T47D (cell line): ENCODE measurements at places on chromosomes 4 and X.

DNA sequence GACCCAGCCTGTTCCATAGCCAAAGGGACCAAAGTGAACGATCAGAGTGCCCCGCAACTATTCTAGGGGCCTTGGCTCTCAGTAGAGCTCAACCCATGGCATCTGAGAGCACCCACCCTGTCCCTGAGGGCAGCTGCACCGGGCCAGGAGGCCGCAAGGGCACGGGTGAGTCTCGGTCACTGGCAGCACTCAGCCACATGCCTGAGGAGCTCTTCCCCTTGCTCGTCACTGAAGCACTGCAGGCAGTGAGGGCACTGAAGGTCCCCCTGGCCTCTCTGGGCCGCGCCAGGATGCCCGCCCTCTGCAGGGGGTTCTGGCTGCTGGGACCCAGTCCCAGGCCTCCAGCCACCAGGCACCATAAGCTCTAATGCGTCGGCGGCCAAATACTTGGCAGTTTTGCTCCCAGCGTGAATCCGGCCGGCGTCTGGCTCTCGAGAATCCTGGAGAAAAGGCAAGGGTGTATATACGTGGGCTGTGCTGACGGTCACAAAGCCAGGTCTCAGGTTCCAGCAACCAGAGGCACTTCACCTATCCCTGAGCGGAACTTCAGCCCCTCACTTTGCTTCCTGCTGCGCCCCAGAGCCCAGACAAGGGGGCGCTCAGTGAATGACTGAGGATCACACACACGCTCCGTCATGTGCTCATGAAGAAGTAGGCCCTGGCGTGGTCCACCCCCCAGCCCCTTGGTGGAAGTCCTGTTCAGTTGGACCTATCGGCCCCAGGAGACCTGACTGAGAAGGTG, 13.9 kb downstream of the TNIP2 start:
- no peak for DNase-seq

DNA sequence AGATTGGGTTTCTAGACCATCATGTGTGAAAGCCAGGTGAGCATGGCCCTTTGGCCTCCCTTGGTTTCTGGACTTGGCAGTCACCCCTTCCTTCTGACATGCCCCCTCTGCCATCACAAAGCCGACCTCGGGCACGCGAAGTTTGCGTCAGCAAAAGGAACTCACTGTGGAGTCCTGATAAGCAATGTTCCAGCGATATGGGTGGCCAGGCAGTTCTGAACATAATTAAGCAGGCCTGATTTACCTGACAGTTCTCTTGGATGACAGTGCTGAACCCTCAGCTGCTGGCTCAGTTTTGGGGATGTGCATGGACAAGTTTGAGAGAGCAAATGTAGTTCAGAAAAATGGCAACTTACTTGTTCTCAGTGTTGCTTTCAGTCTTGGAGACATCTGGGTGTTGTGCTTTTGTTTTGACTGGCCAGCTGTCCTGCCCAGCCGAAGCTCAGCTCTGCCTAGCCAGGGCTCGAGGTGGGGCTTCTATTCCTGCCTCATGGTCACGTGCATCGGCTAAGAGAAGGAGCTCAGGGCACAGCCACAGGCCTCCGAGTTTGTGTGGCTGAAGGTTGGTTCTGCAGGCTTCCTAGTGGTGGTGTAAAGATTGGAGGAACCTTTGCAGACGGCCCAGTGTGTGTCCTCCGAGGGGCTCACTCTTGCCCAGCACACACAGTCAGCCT, 78.3 kb downstream of the CLDN34 start:
- DNase-seq: no peak

DNA sequence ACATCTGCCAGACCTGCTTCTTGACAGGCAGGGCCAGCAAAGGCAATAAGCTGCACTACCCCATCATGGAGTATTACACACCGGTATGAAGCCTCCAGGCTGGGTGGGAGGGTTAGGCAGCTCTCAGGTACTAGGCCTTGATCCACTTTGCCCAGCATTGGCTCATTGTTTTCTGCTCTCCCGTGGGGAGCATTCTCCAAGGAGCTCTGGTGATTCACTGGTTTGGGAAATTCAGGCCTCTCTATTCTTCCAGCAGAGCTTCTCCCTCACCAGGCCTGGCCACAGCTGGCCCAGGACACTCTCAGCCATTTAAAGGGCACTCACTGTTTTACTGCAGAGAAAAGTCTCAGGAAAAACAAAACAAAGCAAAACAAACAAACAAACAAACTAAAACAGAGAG, 33.0 kb downstream of the DRP2 start:
- DNase-seq: no peak

DNA sequence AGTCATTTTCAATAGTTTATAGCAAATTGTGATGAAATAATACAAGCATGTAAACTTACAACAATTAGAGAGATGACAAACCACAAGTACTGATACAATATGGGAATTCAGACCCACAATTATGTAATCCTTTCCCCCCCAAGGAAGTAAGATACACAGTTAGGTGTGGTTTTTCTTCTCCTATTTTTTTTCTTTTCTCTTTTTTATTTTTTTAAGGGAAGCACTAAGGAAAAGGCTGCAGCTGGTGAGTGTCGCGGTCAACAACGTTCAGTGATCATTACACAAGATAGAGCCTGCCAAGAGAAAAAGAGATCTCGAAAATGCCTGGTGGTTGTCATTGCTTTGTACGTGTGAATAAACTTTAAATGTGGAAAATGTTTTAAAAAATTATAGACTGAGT, 9.8 kb downstream of the NDNF start:
- DNase-seq: no peak

- no peak for DNase-seq
These were observed 126.0 kb upstream of the WDFY3 start for GRCh38 chr4:85092536-85092935.

GRCh38 chr4:478373-478772, 20.6 kb downstream of the ZNF721 start:
- DNase-seq: no peak

DNA sequence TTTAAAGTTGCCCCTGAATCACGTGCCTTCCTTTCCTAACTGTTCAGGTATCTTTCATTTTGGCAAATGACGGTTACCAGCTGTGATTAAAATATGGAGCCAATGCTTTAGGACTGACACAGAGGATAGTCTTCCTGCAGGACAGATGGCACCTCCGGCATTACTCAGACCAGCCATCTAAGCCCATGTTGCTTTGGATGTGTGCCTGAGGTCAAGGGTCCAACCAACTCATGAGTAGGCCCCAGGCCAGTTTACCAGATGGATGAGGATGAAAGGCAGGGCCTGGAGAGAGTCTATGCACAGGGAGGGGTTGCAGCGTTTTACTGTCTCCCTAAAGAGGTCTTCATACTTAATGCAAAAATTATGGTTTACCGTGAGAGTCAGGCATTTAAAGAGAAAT, 174.0 kb upstream of the GATB start:
- no peak for DNase-seq

- no peak for DNase-seq
These were observed 64.3 kb downstream of the NHSL2 start for GRCh38 chrX:71974916-71975315.

DNA sequence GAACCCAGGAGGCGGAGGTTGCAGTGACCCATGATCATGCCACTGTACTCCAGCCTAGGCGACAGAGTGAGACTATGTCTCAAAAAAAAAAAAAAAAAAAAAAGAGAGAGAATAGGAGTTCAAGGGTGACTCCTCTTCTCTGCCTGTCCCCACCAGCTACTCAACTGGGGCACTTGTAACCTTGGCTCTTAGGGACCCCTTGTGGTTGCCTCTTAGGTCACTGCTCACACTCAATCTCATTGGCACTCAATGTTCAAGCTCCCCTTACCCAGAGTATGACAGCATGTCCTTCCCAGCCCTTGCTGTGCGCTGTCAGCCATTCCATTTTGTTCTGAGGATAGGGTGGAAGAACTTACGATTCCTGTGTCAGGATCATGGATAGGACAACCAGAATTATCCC, 82.4 kb upstream of the BEND4 start:
- DNase-seq: no peak

- no peak for DNase-seq
These were observed 77.9 kb downstream of the ADAM29 start for GRCh38 chr4:174996079-174996478.

DNA sequence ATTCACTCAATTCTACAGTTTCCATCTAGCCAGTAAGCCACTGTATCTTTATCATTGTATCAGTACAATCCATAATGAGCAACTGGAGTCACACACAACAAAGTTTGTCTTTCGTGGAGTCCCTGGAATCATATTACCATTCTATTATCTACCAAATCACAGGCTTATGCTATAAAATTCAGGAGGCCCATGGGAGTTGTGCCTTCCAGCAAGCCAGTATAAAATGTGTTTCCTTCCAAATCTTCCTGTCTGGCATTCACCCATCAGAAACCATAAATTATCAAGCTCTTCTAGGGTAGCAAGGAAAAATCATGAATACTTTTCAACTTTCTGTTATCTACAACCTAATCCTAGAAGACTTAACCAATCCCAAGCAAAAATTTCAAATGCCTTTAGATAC, 1383.3 kb upstream of the PCDH7 start:
- DNase-seq: no peak

- DNase-seq: no peak
These were observed 188.2 kb downstream of the SH2D1A start for GRCh38 chrX:124534536-124534935.

DNA sequence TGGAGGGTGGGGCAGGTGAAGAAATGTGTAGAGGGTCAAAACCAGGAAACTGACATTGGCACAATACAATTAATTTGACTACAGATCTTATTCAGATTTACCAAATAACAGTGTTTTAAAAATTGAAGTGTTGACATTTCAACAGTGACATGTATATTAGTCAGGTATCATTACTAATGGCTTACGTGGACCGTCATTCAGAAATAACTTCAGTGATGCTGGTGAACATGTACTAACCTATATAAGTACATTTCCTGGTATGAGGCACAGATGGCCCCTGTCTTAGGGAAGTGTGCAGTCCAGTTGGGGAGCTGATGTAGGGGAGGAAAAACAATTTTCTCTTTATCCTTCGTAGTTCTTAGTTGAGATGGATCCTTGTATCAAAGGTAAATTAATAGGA, 22.3 kb upstream of the MAOA start:
- DNase-seq: no peak

DNA sequence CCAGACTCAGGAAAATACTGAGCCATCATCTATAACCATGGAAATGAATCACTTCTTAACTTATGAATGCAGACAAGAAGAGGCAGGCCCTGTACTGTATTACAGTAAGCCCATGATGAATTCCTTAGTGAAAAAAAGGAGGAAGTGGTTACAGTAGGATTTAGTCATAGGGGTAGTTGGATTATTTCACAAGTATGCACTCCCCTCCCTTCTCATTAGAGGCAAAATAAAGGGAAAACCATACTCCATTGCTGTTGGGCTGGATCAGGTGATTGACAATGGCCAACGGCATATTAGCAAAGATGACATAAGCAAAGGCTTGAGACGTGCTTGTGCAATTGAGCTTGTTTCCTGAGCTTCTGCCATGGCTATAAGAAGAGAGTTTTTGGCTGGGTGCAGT, 181.1 kb upstream of the PRPS2 start:
- no peak for DNase-seq

DNA sequence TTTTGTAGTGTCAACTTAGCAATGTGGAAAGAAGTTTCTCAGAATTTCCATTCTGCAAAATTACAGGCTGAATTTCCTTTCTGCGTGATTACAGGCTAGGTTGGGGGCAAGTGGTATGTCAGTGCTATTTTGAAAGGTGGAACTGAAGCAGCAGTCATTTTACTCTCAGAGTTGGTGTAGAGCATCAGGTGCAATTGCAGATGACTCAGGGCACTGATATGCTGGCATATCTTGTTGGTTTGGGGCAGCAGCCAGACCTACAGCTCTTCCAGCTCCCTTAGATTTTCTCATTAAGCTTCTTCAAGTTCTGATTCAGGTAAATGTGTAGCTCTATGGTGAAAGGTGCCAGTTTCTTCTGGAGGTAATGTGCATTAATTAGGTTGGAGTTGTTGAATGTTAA, 930.7 kb upstream of the PCDH10 start:
- DNase-seq: no peak
